CD4-positive, alpha-beta T cell (primary cell): ENCODE measurements at places on chromosomes 2 and 18.

GRCh38 chr18:13173578-13174145, 44.9 kb upstream of the LDLRAD4 start:
- no peak for DNase-seq

- no peak for DNase-seq
Observed at GRCh38 chr2:50004667-50005066, 850.4 kb upstream of the FSHR start.

DNA sequence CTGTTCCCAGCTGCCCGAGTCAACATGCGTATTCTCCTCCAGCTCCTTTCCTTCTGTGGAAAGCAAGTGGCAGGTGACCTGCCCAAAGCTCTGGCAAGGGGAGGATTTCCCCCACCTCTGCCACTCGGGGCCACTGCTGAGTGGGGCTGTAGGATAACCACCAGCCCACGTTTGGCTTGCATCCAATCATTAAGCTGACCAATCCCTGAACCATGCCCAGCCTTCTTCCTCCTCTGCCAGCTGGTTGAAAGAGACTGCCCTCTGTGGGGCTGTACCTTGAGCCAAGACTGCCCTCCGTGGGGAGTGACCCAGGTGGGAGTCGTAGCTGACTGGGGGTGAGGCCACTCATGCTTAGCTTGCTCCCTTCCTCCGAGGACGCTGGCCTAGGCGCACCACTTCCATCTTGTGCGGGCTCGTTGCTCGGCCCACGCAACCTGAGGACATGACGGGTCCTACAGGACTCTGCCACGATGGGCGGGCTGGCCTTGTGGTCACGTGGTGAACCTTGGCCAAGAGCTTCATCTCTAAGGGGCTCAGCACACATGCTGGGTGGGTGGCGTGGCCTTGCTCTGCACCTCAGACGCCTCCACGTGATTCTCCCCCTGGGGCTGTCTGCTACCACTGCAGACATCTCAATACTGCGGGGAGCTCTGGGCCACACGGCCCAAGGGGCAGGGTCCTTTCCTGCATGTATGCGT, 112.1 kb downstream of the NDUFA10 start:
- peak; percentile 30 for DNase-seq

DNA sequence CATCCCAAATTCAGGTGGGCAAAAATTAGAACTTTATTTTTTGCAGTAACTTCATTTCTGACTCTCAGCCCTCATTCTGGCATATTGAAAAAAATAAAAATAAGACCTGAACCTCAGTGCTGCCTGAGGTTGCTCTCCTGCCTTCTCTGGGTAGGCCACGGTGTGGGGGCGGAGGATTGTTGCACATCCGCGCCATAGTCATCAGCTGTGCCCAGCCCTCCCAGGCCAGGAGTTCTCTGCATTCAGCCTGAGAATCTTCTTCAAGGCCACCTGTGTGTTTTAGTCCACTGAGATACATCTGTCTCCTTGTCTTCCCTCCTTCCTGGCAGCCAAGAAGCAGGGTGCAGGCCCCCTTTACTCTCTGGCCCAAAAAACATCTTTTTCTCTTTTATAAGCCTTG, 94.7 kb downstream of the ARMC9 start:
- DNase-seq, result no peak

DNA sequence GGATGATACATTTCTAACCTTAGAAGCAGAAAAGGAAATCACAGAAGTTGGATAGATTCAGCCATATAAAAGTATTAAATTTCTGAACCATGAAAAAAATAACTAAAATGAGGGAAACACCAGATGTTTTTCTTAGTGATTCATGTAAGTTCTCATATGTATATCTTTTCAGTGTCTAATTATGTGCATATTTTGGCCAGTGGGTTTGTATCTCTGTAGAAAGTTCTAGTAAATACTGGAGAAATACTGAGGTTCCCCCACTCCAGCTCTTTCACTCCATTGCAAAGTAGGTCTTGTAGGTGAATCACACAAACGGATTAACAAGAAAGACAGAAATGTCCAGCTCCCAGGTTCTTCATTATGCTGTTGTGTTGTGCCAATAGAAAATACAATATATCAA, 222.3 kb downstream of the NEDD4L start:
- DNase-seq, result no peak

DNA sequence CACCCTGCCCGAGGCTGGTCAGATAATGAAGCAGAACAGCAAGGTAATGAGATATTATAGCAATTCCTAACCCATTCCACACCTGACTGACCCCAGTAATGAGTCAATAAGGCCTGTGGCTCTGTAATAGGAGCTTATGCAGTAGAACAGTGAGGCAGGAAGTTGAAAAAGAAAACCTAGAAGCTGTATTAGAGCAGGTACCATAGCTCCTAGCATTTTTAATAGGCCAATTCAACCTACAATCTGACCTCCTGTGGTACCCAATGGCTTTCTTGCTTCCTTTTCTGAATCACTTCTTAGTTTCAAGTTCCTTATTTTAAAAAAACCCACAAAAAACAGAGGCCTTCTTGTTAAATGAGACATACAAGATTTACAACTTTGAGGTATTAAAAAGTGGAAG, 43.6 kb upstream of the MAP2 start:
- no peak for DNase-seq

GRCh38 chr2:119744335-119744939, 15.3 kb upstream of the PTPN4 start:
- DNase-seq, result no peak

DNA sequence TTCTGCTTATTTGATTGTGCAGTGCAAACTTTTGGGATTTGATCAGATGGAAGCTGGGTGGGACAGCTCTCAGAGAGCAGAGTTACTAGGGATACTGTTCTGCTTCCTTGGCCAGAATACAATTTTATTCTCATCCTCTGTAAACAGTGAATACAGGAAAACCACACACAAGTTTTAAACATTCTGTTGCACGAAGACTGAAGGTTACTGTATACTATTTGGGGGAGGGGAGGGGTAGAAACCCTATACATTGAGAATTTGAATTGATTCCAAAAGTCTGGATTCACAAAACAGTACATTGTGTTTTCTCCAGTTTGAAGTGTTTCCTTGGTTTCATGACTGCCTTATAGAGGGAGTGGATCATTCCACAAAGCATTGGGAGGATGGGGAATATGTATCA, 149.9 kb downstream of the SETBP1 start:
- DNase-seq, result no peak

GRCh38 chr2:54522624-54523281, 66.6 kb downstream of the SPTBN1 start:
- peak; percentile 77 for DNase-seq

GRCh38 chr2:169909376-169909775, 82.1 kb downstream of the UBR3 start:
- DNase-seq, result no peak

GRCh38 chr2:29921560-29921915, at the start of gene ALK:
TSS of gene ALK (minus strand) at chr2:29921586. CDS start at chr2:29920659, 927 bp downstream.
- DNase-seq, result peak; percentile 31

- DNase-seq, result no peak
Observed at GRCh38 chr2:98065808-98066207, 21.2 kb upstream of the VWA3B start.

DNA sequence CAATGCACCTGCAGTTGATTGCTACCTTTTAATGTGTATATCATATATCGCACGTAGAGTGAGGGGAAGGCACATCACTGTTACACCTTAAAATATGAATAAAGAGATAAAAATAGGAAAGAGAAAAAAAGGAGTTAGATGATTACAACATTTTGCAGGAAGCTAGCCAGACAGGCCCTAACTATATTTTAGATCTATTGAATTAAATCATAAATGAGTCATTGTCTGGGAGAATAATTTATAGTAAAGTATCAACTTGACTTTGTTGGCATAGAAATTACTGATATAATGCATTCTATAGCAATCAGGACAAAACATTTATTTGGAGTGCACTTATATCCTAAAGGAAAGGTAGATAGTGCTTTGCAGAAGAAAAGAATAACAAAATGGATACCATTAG, 384.9 kb upstream of the NXPH2 start:
- DNase-seq, result no peak

GRCh38 chr2:73004466-73004865, 67.0 kb downstream of the SFXN5 start:
- no peak for DNase-seq

DNA sequence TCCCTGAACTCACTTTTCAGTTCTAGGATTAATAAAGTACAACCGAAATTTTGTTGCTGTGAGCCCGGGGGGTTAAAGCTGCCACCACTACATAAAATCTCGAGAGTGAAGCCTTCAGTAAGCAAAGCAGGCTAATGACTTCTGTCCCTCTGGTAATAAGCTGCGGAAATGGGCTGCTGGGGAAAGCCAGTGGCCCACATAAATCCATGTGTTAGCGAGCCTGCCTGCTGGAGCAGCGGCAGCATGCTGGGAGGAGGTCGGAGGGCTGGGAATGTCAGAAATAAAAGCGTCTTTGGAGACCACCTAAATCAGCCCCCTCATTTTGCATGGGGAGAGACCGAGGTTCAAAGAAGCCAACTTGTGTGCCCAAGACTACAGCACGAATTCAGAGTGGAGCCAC, 371.7 kb downstream of the TNS1 start:
- no peak for DNase-seq

- DNase-seq, result no peak
Observed at GRCh38 chr2:70089983-70090525, 2.8 kb downstream of the PCBP1 start.

- no peak for DNase-seq
Observed at GRCh38 chr2:86490245-86490644, 49.1 kb downstream of the KDM3A start.

GRCh38 chr2:217074576-217075255, 214.9 kb upstream of the TNP1 start:
- no peak for DNase-seq

DNA sequence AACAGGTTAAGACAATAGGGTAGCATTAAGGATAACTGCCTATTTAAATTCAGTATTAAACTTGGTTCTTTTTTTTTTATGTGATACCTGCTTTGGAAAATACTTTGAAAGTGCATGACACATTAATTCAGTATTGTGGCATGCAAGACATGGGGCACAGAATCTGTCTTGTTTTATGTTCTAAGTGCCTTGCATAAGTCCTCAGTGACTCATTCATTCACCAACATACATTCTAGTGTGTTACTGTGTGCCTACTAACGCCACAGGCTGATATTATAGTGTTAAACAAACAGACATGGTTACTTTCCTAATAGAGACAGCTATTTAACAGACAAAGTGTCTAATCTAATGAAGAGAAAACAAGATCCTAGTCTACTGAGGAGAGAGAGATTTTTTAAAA, 91.7 kb downstream of the GCA start:
- no peak for DNase-seq

- DNase-seq, result no peak
Observed at GRCh38 chr2:31967790-31968189, 43.0 kb downstream of the MEMO1 start.

DNA sequence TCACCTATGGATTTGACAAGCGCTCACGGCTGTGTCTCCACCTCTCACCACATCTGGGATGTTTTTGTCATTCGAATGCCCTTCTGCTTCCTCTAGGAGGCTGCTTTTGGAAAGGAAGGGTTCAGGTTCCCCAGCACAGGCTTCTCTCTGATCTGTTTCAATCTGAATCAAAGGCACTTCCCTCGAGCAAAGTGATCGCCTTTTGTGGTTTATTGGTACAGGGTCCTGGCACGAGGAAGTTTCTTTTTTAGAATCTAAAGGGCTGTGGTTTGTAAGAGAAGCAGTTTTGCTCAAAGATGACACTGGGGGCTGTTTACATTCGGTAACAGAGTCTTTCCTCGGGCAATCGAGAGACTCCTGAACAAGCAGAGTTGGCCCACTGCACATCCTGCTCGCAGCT, 145.0 kb downstream of the DAW1 start:
- DNase-seq, result no peak
